Activated CD8-positive, alpha-beta memory T cell treated with anti-CD3 and anti-CD28 coated beads, Interleukin-2, amount 10 ng/mL, durations not matched to agents 7 days and 5 days (primary cell): ENCODE measurements at places on chromosomes 6 and 20.

DNA sequence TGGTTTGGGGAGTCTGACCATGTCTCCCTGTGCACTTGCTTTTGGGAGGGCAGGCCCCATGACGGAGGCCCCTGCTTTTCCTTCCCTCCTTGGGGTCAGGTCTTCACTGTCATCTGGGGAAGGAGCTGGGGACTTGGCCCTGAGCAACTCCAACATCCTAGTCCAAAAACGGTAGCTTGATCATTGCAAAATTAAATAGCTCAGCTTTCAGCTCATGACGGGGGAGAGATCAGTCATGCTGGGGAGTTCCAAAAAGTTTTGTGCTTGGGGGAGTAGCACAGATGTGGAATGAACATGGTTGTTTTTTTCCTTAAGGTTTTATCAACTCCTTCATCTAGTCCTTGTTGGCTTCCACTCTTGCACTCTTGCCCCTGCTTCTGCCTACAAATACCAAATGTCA, 60.8 kb downstream of the MOCS1 start:
- DNase-seq, result no peak

DNA sequence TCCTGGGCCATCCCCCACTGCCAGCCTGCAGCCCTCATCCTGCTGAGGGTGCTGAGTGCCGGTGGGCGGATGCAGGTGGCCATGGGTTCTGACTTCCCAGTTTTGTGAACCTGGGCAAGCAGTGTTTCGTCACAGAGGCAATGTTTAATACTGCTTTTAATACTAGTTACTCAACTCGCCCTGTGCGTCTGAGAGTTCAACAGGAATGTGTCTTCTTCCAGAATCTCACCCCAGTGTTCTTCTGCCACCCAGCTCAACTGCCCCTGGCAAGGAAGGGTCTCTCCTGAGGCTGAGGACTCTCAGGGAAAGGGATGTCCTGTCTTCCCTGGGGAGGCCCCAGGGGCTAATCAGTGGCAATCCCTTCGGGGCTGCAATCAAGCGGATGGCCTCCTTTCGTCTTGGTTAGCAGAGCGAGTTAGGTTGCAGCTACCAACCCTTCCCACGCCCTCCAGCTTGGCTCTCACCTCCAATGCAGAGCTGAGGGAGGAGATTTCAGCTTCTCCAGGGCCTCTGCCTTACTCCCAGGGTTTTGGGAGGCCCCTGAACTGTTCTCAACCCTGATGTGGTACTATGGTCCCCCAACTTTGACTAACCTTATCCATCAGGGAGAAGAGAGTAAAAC, 2.0 kb downstream of the KCNK16 start:
- no peak for DNase-seq

DNA sequence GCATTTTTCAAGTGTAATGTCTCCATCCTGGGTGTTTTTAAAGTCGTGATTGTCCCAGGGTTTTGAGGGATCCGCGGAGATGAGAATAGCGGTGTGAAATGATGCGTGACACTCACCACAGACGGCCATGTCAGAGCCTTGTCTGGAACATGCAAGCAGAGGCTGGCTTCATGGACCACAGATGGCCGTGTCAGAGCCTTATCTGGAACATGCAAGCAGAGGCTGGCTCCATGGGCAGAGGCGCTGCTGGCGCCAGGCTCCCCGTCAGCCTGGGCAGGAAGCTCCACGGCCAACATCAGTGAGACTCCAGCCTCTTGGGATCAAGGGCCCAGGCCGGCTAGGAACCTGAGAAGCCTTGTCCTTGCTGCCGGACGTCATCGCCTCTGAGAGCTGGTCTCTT, 7.7 kb upstream of the MRGBP start:
- no peak for DNase-seq

DNA sequence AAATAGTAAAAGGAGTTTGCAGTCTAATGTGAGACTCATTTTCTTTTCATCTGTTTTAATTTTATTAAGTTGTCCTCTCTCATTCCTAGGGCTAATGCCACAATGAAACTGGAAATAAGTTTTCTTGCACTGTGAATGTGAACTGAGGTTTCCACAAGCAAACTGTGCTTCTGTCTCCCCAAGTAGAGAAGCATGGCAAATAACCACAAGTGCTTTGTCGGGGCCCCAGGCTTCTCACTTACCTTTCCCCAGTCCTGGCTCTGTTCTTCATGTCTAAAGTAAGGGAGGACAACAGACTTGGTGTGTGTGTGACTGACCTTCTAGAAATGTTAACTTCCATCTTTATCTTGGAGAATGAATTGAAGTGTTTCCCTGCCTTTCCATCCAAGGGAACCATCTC, 80.8 kb downstream of the CBFA2T2 start:
- no peak for DNase-seq

DNA sequence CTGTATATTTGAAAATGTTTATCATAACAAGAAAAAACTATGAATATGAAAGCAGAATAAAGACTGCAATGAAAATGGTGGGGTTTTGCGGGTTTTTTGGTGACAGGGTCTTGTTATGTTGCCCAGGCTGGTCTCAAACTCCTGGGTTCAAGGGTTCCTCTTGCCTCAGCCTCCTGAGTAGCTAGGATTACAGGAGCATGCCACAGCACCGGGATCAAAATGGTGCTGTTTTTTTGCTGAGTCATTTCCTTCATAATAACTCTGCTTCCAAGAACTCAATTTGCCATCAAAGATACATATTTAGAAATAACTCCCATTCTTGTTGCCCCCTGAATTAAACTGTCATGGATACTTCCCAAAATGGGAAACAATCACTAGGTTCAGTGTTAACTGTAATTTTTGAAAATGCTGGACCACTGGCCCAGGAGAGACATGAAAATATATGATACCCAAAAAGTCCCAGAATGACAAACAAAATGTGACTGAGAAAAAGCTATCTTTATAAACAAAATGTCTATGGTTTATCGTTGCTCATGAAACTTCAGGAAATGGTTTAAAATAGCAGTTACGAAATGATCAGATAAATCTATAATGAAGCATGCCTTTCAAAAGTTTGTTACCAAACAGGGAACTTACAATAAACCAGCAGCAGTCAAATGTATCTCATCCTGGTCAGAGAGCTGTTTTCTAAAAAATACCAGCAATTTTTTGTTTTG, 32.2 kb downstream of the ILRUN start:
- no peak for DNase-seq

- no peak for DNase-seq
Observed at GRCh38 chr20:22496817-22497216, 87.6 kb downstream of the FOXA2 start.

DNA sequence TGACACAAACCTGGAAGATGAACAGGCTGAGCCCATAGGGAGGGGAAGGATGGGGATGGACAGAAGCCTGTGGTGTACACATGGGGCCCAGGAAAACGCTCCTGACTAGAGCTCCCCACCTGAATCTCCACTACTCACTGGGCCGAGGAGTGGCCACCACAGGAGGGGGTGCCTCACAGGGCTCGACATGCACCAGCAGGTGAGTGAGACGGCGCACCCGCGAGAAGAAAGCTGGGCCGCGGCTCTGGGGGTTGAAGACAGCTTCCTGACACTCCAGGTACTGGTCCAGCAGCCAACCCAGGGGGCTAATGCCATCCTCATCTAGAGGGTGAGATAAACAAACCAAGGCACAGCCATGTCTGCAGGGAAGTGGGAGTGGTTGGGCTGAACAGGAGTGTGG, 10.3 kb downstream of the CUL7 start:
- no peak for DNase-seq

GRCh38 chr6:54173089-54173488, 61.8 kb downstream of the MLIP start:
- DNase-seq, result no peak
